HCT116 (cell line): ENCODE measurements at places on chromosomes 16 and 17. TPM values are rescaled to one million over a fixed set of nuclear protein-coding genes. Genes with fewer than 3 reads are reported as not detected.

The KRTAP2-2 gene
- total RNA-seq: 1.2 TPM

The NME3 gene
- 103 TPM for total RNA-seq

The ALDH3A1 gene
- total RNA-seq: 0.86 TPM

The TBX2 gene
- 0.71 TPM for total RNA-seq

The SGCA gene
- 0.37 TPM for total RNA-seq

The STAT3 gene
- total RNA-seq: 61.0 TPM

The ZNF500 gene
- total RNA-seq: 20.1 TPM

DNA sequence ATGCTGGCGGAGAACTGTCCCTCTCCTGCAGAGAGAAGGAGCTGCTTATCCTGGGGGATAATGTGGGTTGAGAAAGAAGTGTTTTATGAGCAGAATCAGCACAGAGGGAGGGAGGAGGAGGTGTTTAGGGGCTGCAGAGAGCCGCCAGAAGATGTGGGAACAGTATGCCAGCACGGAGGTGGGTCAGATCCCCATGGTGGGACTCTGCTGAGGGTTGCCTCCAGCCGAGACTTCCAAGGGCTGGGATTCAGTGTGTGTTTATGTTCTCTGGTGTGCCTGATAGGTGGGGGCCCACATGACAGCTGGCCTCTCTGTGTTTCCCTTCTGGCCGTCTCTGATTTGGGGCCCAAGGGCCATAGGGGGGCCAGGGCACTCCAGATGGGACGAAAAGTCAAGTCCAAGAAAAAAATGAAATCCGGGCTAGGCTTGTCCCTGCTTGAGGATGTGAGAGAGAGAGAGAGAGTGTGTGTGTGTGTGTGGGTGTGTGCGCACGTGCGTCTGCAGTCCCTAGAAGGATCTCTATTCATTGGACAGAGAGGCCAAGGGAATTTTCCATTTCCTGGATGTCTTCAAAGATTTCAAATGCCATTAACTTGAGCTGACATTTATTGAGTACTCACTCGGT is 21.6 kb downstream of the PRKCB start:
- no peak for DNase-seq

- DNase-seq: no peak
Measured at GRCh38 chr17:74134991-74135390, 68.5 kb upstream of the RPL38 start.

- DNase-seq: no peak
Measured at GRCh38 chr16:72372087-72373045, 200.4 kb upstream of the PMFBP1 start.

- no peak for DNase-seq
Measured at GRCh38 chr17:5097101-5097834, 14.4 kb downstream of the ZNF232 start.

DNA sequence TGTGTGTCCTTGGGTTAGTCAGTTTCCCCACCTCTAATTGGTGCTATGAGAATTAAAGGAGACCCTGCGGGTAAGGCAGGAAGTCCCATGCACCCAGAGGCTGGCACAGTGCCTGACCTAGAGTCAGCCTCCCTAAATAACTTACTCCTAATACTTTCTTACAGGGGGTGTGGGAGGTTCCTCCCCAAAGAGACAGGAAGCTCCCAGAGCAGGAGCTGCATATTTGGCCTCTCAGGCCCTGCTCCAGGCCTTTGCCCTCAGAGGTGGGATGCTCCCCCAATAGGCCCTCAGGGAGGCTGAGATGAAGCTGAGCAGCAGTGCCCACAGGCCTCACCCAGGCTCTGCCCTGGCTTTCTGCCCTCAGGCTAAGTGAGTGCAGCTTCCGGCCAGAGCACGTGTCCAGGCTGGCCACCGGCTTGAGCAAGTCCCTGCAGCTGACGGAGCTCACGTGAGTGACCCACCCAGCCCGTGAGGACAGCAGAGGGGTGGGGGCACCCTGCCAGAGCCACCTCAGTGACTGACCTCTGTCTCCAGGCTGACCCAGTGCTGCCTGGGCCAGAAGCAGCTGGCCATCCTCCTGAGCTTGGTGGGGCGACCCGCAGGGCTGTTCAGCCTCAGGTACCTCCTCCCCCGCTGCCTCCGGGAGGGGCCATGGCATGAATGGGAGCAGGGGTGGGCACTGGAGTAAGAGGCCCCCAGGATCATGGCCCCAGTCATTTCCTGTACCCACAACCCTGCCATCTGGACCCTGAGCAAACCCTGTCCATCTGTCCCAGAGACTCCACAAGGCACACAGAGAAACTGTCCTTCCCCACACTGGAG is 31.1 kb upstream of the CPNE2 start:
- no peak for DNase-seq

- DNase-seq: no peak
Measured at GRCh38 chr17:57578608-57579225, 166.4 kb downstream of the CCDC182 start.

- no peak for DNase-seq
Measured at GRCh38 chr16:57757326-57757786, 21.8 kb downstream of the KATNB1 start.

- no peak for DNase-seq
Measured at GRCh38 chr17:3660311-3660891, 8.0 kb downstream of the TAX1BP3 start.

DNA sequence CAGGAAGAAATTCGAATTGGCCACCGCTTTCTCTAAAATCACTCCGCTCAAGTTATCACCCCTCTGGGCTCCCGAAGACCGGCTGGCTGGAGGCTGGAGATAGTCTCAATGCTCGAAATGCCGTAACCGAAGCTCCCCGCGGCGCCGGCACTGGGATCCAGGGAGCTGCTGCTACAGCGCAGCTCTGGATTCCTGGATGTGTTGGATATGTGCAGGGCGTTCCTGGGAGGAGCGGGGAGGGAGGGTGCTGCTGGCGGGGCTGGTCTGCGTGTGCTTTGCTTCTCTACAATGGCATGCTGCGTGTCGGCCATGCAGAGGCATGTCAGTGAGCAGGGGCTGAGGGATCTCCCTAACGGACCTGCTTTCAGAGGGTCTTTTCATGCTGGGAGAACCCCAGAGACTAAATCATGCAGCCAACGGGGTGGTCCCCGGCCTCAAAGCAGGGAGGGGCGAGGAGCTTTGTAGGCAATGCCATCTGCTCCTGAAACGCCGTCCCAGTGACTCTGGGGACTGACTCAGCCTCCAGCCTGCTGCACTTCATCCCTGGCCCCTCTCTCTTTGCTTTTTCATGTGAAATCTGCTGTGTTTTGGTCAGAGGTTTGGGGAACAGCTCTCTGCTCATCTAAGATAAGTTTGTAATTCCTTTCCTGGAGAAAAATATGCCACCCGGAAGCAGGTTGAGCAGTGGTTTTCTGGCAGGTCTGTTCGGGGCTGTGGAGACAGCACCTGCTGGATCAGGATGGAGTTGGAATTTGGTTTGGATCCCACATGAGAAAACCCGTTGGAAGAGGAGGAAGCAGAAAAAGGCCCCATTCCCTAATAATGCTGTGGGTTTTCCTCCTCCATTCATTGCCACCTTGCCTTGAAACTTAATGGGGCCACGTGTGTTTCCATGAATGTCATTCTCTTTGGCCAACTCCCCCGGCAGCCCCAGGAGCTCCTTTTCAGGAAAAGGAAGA is 311.4 kb downstream of the SEC14L1 start:
- DNase-seq: no peak

DNA sequence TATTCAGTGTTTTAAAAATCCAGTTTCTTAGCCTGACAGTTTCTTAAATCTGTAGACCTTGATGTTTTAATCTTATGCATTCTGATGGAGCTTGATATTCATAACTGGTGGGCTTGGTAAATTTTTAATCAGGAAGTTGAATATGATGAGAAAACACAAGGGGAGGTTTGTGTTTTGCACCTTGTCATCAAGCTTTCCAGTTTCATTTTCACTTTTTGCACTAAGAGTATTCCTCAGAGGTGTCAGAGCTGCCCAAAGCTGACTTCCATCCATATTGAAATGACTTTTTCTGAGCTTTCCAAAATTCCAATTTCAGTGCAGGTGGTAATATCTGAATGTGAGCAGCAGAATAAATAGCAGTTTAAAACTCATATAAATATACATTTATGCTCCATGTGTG is 555.0 kb upstream of the RBFOX1 start:
- DNase-seq: no peak

GRCh38 chr17:60717814-60718213 is 40.2 kb downstream of the BCAS3 start:
- no peak for DNase-seq

DNA sequence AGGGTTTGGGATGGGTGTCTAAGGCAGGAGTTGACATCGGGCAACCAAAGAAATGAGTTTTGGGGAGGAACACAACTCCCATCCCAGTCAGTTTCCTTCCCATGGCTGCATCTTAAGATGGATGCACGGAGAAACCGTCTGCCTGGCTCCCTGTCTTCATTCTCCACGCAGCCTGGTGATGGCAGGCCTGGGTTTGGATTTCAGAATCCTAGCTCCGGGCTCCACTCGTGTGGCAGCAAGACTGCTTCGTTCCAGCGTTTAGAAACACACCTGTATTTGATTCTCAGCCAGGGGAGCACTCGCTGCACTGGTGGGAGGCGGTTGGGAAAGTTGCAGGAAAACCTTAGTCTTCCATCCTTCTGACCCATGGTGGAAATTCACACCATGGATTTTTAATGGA is 141.1 kb downstream of the RAB11FIP4 start:
- DNase-seq: no peak
